ENCODE measurements at places on chromosomes 5 and 9.

DNA sequence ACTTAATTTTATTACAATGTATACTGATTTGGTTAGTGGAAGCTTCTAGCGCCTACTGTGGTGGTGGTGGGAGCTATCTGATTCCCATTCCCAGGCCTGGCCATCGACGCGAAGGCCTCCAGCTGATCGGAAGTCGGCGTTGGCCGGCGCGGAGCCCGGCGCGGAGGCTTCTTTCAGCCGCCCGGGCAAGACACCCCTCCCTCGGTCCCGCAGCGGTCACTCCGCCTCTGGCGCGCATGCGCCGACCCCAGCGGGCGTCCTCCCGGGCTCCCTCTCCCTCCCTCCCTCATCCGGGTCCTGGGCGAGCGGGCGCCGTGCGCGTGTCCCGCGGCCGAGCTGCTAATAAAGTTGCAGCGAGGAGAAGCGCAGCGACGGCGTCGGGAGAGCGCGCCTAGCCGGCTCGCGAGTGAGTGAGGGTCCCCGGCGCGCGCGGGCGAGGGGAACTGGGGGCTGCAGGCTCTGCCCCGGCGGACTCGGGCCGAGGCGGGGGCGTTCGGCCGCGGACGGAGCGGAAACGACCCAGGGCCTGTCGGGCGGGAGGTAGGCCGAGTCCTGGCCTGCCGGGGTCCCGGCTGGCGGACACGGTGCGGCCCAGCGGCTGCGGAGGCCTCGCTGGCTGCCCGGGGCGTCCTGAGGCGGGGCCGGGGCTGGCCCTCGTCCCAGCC, at the start of gene SMAD5:
TSS of gene SMAD5 (plus strand) at position 289 of the 665 bp plus-strand sequence. CDS start 20,916 bp downstream, outside the sequence.
- DNase-seq, result peak; percentile 61

- DNase-seq, result no peak
These were observed 55.4 kb upstream of the CTNNA1 start for GRCh38 chr5:138697720-138698360.

DNA sequence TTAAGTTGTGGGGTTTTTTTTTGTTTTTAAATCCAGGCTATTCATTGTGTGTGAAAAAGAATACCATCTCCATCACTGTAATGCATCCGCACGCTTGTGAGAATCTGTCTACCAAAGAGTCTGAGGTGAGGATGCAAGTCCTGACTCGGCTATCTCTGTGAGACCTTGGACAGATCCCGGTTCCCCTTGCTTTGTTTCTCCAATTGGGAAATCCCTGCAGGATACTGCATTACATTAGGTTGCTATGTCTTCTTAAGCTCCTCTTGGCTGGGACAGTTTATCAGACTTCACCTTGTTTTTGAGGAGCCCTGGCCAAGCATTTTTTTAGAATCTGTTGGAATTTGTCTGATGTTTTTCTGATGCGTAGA, 46.8 kb downstream of the GALNT10 start:
- DNase-seq, result no peak

GRCh38 chr5:115599502-115599901, 2.8 kb downstream of the TICAM2 start:
- DNase-seq, result no peak

GRCh38 chr9:38318759-38319495, 73.6 kb upstream of the ALDH1B1 start:
- no peak for DNase-seq

DNA sequence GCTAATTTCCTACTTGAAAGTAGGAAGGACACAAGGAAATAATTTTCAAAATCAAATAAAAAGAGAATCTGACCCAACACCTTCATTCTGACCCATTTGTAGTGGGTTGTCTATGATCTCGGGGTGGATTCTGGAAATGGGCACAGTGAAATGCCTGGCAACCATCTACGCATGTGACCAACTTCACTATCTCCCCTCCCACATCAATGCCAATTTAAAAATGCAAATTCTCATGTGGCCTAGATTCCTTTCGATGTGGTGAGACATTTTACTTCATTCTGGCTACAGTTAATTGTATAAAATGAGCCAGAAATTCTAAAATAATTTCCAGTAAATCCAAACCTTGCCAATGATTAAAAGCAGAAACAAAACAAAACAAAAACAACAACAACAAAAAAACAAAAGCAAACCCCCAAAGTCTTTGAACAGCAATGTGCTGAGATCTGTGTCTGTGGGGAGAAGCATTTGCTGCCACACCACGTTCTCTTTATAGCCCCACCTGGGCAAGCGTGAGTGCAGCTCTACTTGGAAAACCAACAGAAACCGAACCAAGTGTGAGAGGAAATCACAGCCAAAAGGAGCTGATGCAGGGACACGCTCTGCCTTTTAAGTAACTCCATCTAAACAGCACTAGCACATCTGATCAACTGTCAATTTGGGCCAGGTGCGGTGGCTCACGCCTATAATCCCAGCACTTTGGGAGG, 59.0 kb downstream of the USP20 start:
- DNase-seq, result no peak

DNA sequence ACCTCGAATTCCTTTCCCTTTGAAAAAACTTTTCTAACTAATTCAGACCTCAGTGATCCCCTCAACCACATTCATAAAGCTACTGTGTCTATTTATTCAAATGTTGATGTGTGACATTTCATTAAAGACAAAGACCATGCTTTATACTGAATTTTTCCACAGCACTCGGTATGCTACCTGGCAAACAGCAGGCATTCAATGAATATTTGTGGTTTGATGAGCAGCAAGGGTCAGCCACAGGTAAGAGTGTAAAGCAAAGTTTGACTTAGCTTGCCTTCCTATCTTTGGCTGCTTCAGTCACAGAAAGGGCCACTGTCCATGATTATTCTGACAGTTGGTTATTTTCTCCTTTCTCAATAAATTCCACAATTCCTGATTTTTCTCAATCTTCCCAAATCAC, 5.1 kb upstream of the CDC42SE2 start:
- no peak for DNase-seq

- no peak for DNase-seq
These were observed 11.7 kb downstream of the EXD3 start for GRCh38 chr9:137411260-137411644.

GRCh38 chr9:14243514-14244042, 70.4 kb downstream of the NFIB start:
- no peak for DNase-seq

GRCh38 chr5:964821-965220, 43.8 kb upstream of the NKD2 start:
- no peak for DNase-seq

DNA sequence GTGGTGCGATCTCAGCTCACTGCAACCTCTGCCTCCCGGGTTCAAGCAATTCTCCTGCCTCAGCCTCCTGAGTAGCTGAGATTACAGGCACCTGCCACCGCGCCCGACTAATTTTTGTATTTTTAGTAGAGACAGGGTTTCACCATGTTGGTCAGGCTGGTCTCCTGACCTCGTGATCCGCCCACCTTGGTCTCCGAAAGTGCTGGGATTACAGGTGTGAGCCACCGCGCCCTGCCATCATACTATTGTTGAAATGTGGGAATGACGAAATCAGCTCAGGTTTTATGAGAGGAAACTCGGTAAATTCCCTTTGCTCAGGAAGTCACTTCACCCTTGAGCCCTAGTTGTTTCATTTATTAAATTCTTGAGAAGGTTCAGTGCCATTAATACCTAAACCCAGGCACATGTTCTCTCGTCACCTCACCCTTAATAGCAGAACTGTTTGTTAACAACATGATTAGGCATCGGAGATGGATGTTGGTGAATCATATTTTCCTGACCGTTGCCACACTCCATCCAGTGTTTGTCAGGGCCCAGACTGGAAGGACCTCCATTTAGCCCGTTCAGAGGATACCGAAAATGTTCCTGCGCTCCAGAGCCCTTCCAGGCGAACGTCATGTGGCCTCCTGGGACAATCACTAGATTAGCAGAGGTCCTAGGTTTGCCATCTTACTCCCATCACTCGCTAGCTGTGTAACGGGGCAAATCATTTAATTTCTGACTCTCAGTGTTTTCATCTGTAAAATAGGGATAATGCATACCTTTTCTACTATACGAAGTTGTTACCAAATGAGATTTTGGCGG, 20.0 kb upstream of the CREBRF start:
- peak; percentile 12 for DNase-seq

- no peak for DNase-seq
These were observed 107.2 kb downstream of the PDE4D start for GRCh38 chr5:59786334-59786805.

DNA sequence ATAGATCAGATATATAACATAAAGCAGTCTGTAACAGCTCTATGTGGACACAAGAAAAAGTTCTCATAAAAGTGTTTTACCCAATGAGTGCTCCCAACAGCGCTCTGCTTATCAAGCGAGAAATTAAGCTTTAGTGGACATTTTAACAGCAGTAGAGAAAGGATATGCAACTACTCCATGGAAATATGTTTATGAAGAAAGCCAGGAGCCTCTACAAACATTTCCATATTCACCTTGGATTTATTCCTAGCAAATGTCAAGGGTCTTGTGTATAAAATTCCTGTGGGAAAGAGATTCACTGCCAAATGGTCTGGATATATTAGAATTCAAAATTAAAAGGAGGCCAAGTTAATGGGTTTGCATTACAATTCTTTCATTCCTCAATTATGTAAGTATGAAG, 66.5 kb downstream of the DTWD2 start:
- DNase-seq, result no peak

GRCh38 chr5:44252545-44252944, 136.7 kb downstream of the FGF10 start:
- DNase-seq, result no peak

GRCh38 chr5:159409801-159410200, 79.5 kb upstream of the IL12B start:
- DNase-seq, result peak; percentile 13

GRCh38 chr5:69502767-69503488, 10.3 kb downstream of the OCLN start:
- no peak for DNase-seq

DNA sequence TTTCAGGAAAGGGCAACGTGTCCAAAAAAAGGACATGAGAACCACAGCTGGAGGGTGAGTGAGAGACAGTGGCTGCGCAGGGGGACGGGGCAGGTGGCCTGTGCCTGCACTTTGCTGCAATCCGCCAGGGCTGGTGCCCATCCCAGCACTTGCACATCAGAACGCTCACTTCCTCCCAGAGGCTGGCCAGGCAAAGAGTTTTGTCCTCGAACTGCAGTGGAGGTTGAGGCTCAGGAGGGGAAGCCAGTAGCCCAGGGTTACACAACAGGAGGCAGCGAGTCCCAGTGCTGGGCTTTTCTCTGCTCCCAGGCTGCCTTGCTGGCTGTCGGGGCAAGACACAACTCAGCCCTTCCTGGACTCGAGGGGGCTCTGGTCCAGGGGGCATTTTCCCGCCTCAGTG, 33.1 kb downstream of the CRB2 start:
- no peak for DNase-seq

- no peak for DNase-seq
These were observed 91.4 kb downstream of the ANGPTL2 start for GRCh38 chr9:127030814-127031740.

GRCh38 chr9:125343518-125344275, 82.1 kb downstream of the GAPVD1 start:
- no peak for DNase-seq

GRCh38 chr9:1051584-1052275, 1.6 kb downstream of the DMRT2 start:
- no peak for DNase-seq

- DNase-seq, result no peak
These were observed 103.6 kb upstream of the FST start for GRCh38 chr5:53376853-53377252.

- DNase-seq, result no peak
These were observed 10.4 kb upstream of the SHROOM1 start for GRCh38 chr5:132840896-132841295.

DNA sequence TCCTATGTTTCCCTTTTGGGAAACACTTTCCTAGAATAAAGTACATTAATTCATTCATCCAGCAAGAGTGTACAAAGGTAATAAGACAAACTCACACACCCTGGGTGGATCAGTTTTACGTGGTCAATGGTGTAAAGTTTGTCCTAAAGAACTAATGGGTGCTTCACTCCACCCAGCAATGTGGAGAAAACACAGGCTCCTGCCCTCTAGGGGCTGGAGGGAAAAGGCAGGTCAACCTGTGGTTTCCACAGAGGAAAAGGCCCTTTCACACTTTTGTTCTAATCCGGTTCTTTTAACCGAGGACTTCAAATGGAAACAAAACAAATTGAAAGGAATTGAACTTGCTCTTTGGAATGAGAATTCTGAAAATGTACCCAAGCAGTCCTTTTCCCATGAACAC, 80.9 kb upstream of the SPOCK1 start:
- DNase-seq, result no peak

GRCh38 chr9:137431416-137431931, 8.3 kb downstream of the NOXA1 start:
- no peak for DNase-seq

GRCh38 chr5:122408592-122409224, 96.7 kb downstream of the SNCAIP start:
- no peak for DNase-seq
